Lung (tissue), 17 donors: ENCODE measurements at places on chromosomes 11 and 22. TPM values are rescaled to one million over a fixed set of nuclear protein-coding genes. Genes with fewer than 3 reads are reported as not detected.

The EFCAB6 gene
- total RNA-seq = 13.2 TPM

DNA sequence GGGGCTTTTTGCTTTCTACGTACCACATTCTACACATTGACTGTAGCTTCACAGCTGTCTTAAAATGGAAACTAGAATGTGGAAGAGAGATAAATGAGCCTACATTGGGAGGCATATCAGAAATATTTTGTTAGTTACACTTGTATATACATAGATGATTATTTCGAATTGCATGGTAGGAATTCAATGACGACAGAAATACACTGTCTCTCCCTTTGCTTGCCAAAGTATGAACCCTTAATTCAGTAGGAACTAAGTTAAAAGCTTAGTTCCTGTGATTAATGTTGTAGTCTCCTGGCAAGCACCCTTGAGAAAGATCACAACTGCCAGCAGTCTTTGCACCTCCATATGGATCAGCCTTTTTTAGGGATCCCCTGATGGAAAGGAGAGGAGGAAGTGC lies 10.1 kb downstream of the C11orf87 start:
- no peaks in the 10 kb centered on the region for H3K4me1 ChIP-seq
- no peaks in the 10 kb centered on the region for H3K27me3 ChIP-seq
- no peak for DNase-seq
- H3K36me3 ChIP-seq = no peaks in the 10 kb centered on the region
- no peak overlapping the region for H3K27ac ChIP-seq
- H3K4me3 ChIP-seq = no peak overlapping the region

- DNase-seq = no peak
- H3K4me3 ChIP-seq = no peak overlapping the region
- no peak overlapping the region for H3K27ac ChIP-seq
- H3K27me3 ChIP-seq = no peaks in the 10 kb centered on the region
- H3K36me3 ChIP-seq = peaks cover 21% of the 10 kb centered on the region
- no peaks in the 10 kb centered on the region for H3K4me1 ChIP-seq
These were observed 41.1 kb downstream of the OSBP start for GRCh38 chr11:59574467-59574866.

The TBX1 gene
- 19.3 TPM for total RNA-seq

DNA sequence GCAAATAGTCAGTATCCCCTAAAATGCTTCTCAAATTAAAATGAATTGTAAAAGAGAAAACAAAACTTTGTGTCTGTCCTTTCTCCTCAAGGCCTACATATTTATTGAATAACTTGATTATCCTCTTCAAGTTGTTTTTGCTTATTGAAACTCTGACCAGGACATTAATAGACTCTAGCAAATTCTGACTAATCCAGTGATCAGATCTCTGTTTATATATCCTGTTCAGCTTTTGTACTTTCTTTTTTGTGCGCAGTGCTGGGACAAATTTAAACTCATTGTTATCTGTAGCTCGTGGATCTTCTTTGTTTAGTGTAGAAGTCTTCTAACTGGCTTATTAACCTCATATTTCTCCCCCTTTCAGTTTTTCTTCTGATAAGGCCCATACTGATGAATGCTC lies 139.9 kb upstream of the SORL1-AS1 start:
- H3K27me3 ChIP-seq = no peaks in the 10 kb centered on the region
- no peak overlapping the region for H3K4me3 ChIP-seq
- H3K4me1 ChIP-seq = no peaks in the 10 kb centered on the region
- H3K27ac ChIP-seq = no peak overlapping the region
- DNase-seq = no peak

- H3K27ac ChIP-seq = peak within 1 kb of the TSS; percentile 98
- DNase-seq = peak; percentile 87
- H3K36me3 ChIP-seq = no peaks in the 10 kb centered on the region
- H3K27me3 ChIP-seq = no peaks in the 10 kb centered on the region
These were observed at the start of gene POGLUT3 for GRCh38 chr11:108498046-108498815. TSS of gene POGLUT3 (minus strand) at chr11:108498384. CDS start at chr11:108498366, 18 bp downstream.

- H3K27ac ChIP-seq = no peak overlapping the region
- no peaks in the 10 kb centered on the region for H3K4me1 ChIP-seq
- DNase-seq = no peak
- H3K4me3 ChIP-seq = no peak overlapping the region
These were observed 16.3 kb upstream of the CTSD start for GRCh38 chr11:1779806-1780699.

The HPS5 gene
- 36.2 TPM for total RNA-seq

DNA sequence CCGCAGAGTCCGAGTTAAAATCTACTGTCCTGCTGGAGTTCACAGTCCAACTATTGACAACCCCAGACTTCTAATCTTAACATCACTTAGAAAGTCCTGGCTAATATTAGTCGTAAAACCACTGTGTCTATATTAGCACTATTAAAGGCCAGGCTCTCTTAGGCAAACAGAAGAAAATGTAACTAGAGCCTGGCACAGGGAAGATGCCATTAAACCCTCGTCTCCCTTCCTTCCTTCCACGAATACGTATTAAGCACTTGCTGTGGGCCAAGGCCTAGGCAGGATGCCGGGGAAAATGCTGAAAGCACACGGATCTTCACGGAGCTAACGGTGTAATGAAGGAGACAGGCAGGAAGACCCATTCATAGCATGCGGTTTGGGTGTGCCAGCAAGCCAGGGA lies 81.5 kb upstream of the LMO1 start:
- no peaks in the 10 kb centered on the region for H3K36me3 ChIP-seq
- DNase-seq = no peak
- H3K4me3 ChIP-seq = no peak overlapping the region
- H3K27ac ChIP-seq = no peak overlapping the region
- no peaks in the 10 kb centered on the region for H3K4me1 ChIP-seq

GRCh38 chr11:28104984-28105383 lies 3.0 kb downstream of the KIF18A start:
- H3K27me3 ChIP-seq = no peaks in the 10 kb centered on the region
- peaks cover 28% of the 10 kb centered on the region for H3K4me1 ChIP-seq
- H3K27ac ChIP-seq = no peak overlapping the region
- H3K36me3 ChIP-seq = no peaks in the 10 kb centered on the region
- no peak for DNase-seq
- no peak overlapping the region for H3K4me3 ChIP-seq

DNA sequence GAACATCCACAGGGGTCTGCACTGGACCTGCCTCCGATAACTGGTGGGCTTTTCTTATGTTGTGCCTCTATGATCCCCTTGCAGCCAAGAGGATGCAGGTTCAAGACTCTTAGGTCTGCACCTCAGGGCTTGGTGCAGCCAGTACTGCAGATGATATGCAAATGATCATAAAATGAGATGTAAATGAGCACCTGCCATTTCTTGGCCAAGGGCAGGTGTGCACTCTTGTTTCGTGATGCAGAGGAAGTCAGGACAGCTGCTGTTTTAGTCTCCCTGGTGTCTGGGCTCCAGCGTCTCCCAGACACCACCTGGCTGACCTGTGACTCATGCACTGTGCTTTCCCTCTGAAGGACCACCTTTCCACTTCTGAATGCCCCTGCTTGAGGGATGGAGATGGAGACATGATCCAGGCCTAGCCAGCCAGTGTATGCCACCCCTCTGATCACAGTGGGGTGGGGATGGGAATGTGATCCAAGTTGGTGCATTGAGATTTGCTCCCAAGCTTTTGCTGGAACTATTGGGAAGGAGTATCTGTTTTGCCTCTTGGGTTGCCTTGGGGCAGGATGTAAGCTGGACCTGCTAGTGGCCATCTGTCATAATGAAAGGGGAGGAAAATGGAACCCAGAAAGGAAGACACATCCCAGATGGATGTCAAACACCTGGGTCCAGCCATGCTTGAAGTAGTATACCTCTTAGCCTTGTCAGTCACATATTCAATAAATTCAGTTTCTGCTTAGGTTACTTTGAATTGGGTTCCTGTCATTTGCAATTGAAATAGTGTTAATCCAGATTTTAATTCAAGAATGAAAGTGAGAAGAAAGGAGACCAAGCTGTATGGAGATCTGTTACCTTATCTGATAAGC lies 3.3 kb upstream of the KCNJ11 start:
- no peaks in the 10 kb centered on the region for H3K36me3 ChIP-seq
- H3K27me3 ChIP-seq = peaks cover 4% of the 10 kb centered on the region
- no peak for DNase-seq
- peaks cover 8% of the 10 kb centered on the region for H3K4me1 ChIP-seq

The MYOD1 gene
- total RNA-seq = not detected

The TPBGL gene
- 0.58 TPM for total RNA-seq

The KRTAP5-7 gene
- not detected for total RNA-seq

DNA sequence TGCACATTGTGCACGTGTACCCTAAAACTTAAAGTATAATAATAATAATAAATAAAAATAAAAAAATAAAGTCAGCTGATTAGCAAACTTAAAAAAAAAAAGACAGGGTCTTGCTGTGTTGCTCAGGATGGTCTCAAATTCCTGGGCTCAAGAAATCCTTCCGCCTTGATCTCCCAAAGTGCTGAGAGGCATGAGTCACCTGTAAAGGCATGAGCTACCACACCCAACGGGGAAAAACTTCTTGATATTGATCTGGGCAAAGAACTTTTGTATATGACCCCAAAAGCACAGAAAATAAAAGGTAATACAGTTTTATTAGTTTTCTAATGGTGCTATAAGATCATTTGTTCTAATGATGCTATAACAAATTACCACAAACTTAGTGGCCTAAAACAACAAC lies 46.1 kb downstream of the ENTHD1 start:
- H3K4me1 ChIP-seq = no peaks in the 10 kb centered on the region
- no peak overlapping the region for H3K27ac ChIP-seq
- H3K27me3 ChIP-seq = peaks cover 5% of the 10 kb centered on the region
- no peak overlapping the region for H3K4me3 ChIP-seq
- DNase-seq = no peak

The VSIG10L2 gene
- 0.43 TPM for total RNA-seq

DNA sequence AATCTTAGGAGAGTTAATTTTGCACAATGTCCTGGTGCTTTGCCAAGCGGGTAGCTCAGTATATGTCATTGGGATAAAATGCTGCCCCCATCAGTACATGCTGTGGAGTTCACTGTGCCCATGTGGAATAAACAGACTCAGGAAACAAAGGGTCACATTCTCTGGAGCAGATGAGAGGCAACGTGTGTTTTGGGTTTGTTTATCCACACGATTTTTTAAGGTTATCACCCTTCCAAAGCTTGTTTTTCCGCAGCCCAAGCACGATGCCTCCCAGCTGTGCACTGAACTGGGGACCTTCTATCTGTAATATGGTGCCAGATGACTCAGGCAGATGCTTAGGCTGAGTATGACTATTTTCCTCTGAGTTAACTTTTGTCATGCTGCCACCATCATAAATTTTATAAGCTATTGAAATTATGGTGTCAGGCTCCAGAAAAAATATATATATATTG lies 6.5 kb downstream of the OR4D6 start:
- peak; percentile 24 for DNase-seq
- H3K36me3 ChIP-seq = no peaks in the 10 kb centered on the region
- H3K27me3 ChIP-seq = no peaks in the 10 kb centered on the region
- H3K4me3 ChIP-seq = no peak overlapping the region
- no peak overlapping the region for H3K27ac ChIP-seq
- no peaks in the 10 kb centered on the region for H3K4me1 ChIP-seq

- no peaks in the 10 kb centered on the region for H3K27me3 ChIP-seq
- H3K4me3 ChIP-seq = no peak overlapping the region
- no peak for DNase-seq
- no peaks in the 10 kb centered on the region for H3K4me1 ChIP-seq
- peak overlapping the region; percentile 12 for H3K27ac ChIP-seq
- H3K36me3 ChIP-seq = no peaks in the 10 kb centered on the region
These were observed 18.5 kb downstream of the SLC35F2 start for GRCh38 chr11:107840129-107840484.

GRCh38 chr22:20663941-20664593 lies 109.8 kb upstream of the SERPIND1 start:
- no peaks in the 10 kb centered on the region for H3K36me3 ChIP-seq
- DNase-seq = no peak
- H3K27ac ChIP-seq = no peak overlapping the region
- H3K27me3 ChIP-seq = no peaks in the 10 kb centered on the region
- H3K4me1 ChIP-seq = no peaks in the 10 kb centered on the region
- no peak overlapping the region for H3K4me3 ChIP-seq

GRCh38 chr11:47991894-47992293 lies 11.5 kb downstream of the PTPRJ start:
- no peak for DNase-seq
- H3K36me3 ChIP-seq = no peaks in the 10 kb centered on the region

GRCh38 chr11:112753706-112754105 lies 207.5 kb upstream of the NCAM1 start:
- no peak overlapping the region for H3K4me3 ChIP-seq
- H3K27ac ChIP-seq = no peak overlapping the region
- no peaks in the 10 kb centered on the region for H3K36me3 ChIP-seq

DNA sequence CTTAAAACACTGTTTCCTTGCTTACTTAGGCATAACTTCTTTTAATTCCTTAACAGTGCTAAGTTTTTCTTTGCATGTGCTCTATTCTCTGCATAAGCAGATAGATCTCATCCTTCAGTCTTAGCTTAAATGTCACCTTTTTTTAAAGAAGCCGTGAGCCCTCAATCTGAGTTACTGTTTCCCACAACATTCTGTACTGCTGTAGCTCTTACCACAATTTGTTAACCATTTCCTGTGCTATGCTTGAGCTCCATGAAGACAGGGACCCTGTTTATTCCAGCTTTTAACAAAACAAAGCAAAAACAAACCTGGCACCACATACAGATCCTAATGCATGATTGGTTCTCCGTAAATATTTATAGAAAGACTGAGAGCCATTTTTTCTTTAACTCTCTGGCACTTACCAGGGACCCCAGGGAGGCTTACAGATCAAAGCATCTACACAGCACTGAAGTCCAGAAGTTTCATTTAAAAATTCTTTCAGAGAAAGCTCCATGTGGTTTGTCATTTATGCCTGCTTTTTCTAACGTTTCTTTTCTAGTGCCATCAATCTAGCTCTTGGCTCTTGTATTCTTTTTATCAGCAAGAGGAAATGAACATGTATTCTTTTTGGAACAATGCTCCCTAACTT lies 74.9 kb downstream of the DYNC2H1 start:
- H3K4me3 ChIP-seq = no peak overlapping the region
- H3K27ac ChIP-seq = no peak overlapping the region
- peaks cover 19% of the 10 kb centered on the region for H3K36me3 ChIP-seq
- peak; percentile 12 for DNase-seq

- no peak for DNase-seq
- H3K36me3 ChIP-seq = no peaks in the 10 kb centered on the region
- H3K27me3 ChIP-seq = no peaks in the 10 kb centered on the region
- no peak overlapping the region for H3K4me3 ChIP-seq
- no peak overlapping the region for H3K27ac ChIP-seq
These were observed 875.6 kb downstream of the METTL15 start for GRCh38 chr11:28983780-28984179.

- no peak overlapping the region for H3K4me3 ChIP-seq
- no peaks in the 10 kb centered on the region for H3K27me3 ChIP-seq
- H3K36me3 ChIP-seq = no peaks in the 10 kb centered on the region
- DNase-seq = no peak
- no peaks in the 10 kb centered on the region for H3K4me1 ChIP-seq
- no peak overlapping the region for H3K27ac ChIP-seq
These were observed 36.4 kb downstream of the ZNF215 start for GRCh38 chr11:6962673-6963072.

- H3K4me3 ChIP-seq = no peak overlapping the region
- no peak overlapping the region for H3K27ac ChIP-seq
- H3K36me3 ChIP-seq = no peaks in the 10 kb centered on the region
- no peaks in the 10 kb centered on the region for H3K27me3 ChIP-seq
These were observed 147.3 kb downstream of the FEZ1 start for GRCh38 chr11:125348674-125349309.
